ENCODE measurements at places on chromosomes 1 and 21.

GRCh38 chr1:25019337-25020172 is 89.5 kb upstream of the RUNX3 start:
- DNase-seq, result no peak

- no peak for DNase-seq
Observed at GRCh38 chr21:37073417-37074196, 553 bp downstream of the TTC3 start.

DNA sequence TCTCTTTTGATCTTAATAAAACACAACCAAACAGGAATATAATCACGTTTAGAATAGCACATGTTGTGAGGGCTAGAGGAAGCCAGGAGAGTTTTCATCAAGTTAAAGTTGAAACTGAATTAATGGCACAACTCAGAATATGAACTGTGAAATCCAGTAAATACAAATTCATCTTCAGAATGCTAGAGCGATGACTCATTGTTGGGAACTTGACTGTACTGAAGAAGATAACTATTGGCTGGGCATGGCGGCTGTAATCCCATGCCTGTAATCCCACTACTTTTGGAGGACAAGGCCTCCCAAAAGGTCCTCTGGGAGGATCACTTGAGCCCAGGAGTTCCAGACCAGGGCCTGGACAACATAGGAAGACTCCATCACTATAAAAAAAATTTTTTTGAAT is 8.8 kb downstream of the SYF2 start:
- DNase-seq, result no peak

GRCh38 chr1:31040038-31040437 is 25.5 kb downstream of the PUM1 start:
- no peak for DNase-seq
